ENCODE measurements at places on chromosomes 7 and 10. TPM values are rescaled to one million over a fixed set of nuclear protein-coding genes. Genes with fewer than 3 reads are reported as not detected.

SCART1 gene
- 0.81 TPM for total RNA-seq

DPYSL4 gene
- total RNA-seq = 0.31 TPM

UNC5B gene
- total RNA-seq = 5.2 TPM

NUTM2A gene
- not detected for total RNA-seq

THSD7A gene
- not detected for total RNA-seq

ADAMTS14 gene
- 0.05 TPM for total RNA-seq

GPR15LG gene
- not detected for total RNA-seq

PIP gene
- total RNA-seq = not detected

UBTD1 gene
- total RNA-seq = 45.7 TPM

SLC39A12 gene
- total RNA-seq = not detected

VSTM4 gene
- total RNA-seq = 0.10 TPM

MAGI2 gene
- total RNA-seq = 9.6 TPM

TNS3 gene
- 44.0 TPM for total RNA-seq

PRTFDC1 gene
- total RNA-seq = 14.7 TPM

KCNMA1 gene
- total RNA-seq = 155 TPM

CRHR2 gene
- not detected for total RNA-seq

- DNase-seq = no peak
- H3K27me3 ChIP-seq = peaks cover 13% of the 10 kb centered on the region
- H3K36me3 ChIP-seq = peaks cover 4% of the 10 kb centered on the region
- no peak overlapping the region for H3K27ac ChIP-seq
Observed at GRCh38 chr7:139854803-139855497, 25.9 kb downstream of the TBXAS1 start.

- H3K36me3 ChIP-seq = peaks cover 23% of the 10 kb centered on the region
- H3K27me3 ChIP-seq = peaks cover 2% of the 10 kb centered on the region
- H3K27ac ChIP-seq = no peak overlapping the region
- H3K4me3 ChIP-seq = no peak overlapping the region
- no peaks in the 10 kb centered on the region for H3K4me1 ChIP-seq
- DNase-seq = no peak
Observed at GRCh38 chr10:1130226-1130625, 74.0 kb downstream of the WDR37 start.

DNA sequence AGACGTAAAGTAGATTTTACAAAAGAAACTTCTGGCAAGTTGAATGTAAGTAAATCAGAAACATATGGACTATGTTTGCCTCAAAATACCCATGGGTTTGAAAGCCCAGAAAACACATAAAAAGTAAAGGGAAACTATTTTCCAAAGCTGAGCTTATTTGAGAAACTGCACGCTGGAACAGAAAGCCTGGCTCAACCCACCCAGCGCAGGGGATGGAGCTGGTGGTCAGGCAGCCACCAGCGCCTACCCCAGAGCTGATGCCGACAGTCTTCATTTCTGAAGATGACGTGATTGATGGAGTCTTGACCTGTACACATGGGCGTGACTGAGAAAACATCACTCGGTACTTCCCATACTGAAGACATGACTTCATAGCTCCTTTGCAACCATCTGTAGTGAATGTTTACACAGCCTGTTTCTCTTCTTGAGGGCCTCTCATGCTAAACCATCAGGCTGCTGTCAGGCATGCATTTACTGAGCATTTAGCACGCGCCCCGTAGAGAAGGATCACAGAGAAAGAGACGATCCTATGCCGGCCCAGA, 232.6 kb upstream of the AUTS2 start:
- H3K27me3 ChIP-seq = peaks cover 2% of the 10 kb centered on the region
- H3K27ac ChIP-seq = no peak overlapping the region
- H3K4me1 ChIP-seq = no peaks in the 10 kb centered on the region
- no peaks in the 10 kb centered on the region for H3K36me3 ChIP-seq

DNA sequence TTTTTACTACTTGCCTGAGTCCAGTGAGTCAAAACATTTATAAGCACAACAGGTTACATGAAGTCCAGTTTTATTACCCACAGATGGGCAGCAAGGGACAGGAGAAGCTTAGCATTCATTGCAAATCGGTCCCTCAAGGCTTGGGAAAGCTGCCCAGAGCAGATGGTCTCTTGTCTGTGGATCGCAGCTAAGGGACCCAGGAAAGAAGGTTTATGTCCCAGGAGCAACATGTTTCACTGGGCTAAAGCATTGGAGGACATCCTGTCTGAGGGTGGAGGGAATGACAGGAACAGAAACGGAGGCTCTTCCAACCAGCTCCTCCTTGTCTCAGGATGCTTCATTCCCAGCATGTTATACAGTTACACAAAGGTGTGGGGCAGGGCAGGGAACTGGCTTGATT, 39.3 kb downstream of the TRIM24 start:
- no peak for DNase-seq
- H3K27me3 ChIP-seq = no peaks in the 10 kb centered on the region
- no peak overlapping the region for H3K4me3 ChIP-seq
- H3K27ac ChIP-seq = no peak overlapping the region
- H3K4me1 ChIP-seq = peaks cover 11% of the 10 kb centered on the region

DNA sequence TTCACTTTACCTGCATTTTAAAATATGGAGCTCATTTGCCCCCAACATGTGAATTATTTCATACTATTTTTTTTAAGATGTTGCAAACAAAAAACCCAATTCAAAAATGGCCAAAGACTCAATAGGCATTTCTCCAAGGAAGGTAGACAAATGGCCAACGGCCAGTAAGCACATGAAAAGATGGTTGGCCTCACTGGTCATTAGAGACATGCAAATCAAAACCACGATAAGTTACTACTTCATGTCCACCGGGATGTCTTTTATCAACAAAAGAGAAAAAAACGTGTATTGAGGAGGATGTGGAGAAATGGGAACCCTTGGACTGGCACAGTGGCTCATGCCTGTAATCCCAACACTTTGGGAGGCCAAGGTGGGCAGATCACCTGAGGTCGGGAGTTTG, 3.4 kb upstream of the CTBP2 start:
- H3K27me3 ChIP-seq = peaks cover 3% of the 10 kb centered on the region
- no peak overlapping the region for H3K4me3 ChIP-seq
- no peak overlapping the region for H3K27ac ChIP-seq
- no peaks in the 10 kb centered on the region for H3K36me3 ChIP-seq
- H3K4me1 ChIP-seq = no peaks in the 10 kb centered on the region

GRCh38 chr10:98390406-98390805, 24.6 kb downstream of the PYROXD2 start:
- peaks cover 14% of the 10 kb centered on the region for H3K4me1 ChIP-seq
- H3K4me3 ChIP-seq = no peak overlapping the region

GRCh38 chr7:82263920-82264782, 179.4 kb downstream of the CACNA2D1 start:
- H3K36me3 ChIP-seq = no peaks in the 10 kb centered on the region
- no peak overlapping the region for H3K27ac ChIP-seq
- H3K27me3 ChIP-seq = no peaks in the 10 kb centered on the region
- no peak for DNase-seq

- peaks cover 42% of the 10 kb centered on the region for H3K4me1 ChIP-seq
- H3K27me3 ChIP-seq = no peaks in the 10 kb centered on the region
- no peak overlapping the region for H3K27ac ChIP-seq
Observed at GRCh38 chr7:94174375-94174774, 170.2 kb upstream of the BET1 start.

DNA sequence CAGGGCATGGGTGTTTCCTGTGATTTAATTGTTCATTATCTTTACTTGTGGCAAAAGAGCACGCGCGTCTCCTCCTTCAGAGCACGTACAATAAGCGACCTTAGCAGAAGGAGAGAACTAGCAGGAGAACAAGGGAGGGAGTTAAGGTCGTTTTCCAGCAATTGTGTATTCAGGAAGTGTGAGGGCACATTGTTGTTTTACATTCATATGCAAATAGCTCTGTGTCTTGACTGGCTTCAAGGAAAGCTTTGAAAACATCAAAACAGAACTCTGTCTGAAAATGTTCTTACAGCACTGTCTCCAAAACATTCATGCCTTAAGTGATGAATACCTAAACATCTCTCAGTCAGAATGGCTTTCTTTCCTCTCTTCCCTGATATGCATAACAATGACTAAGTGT, 499.1 kb downstream of the ACTR3B start:
- no peak overlapping the region for H3K4me3 ChIP-seq
- peaks cover 8% of the 10 kb centered on the region for H3K36me3 ChIP-seq
- no peaks in the 10 kb centered on the region for H3K4me1 ChIP-seq
- no peak for DNase-seq

GRCh38 chr10:29646238-29646902, 11.6 kb upstream of the SVIL start:
- H3K4me1 ChIP-seq = peaks cover 52% of the 10 kb centered on the region
- peaks cover 37% of the 10 kb centered on the region for H3K27me3 ChIP-seq
- peak overlapping the region; percentile 56 for H3K27ac ChIP-seq
- H3K36me3 ChIP-seq = no peaks in the 10 kb centered on the region

DNA sequence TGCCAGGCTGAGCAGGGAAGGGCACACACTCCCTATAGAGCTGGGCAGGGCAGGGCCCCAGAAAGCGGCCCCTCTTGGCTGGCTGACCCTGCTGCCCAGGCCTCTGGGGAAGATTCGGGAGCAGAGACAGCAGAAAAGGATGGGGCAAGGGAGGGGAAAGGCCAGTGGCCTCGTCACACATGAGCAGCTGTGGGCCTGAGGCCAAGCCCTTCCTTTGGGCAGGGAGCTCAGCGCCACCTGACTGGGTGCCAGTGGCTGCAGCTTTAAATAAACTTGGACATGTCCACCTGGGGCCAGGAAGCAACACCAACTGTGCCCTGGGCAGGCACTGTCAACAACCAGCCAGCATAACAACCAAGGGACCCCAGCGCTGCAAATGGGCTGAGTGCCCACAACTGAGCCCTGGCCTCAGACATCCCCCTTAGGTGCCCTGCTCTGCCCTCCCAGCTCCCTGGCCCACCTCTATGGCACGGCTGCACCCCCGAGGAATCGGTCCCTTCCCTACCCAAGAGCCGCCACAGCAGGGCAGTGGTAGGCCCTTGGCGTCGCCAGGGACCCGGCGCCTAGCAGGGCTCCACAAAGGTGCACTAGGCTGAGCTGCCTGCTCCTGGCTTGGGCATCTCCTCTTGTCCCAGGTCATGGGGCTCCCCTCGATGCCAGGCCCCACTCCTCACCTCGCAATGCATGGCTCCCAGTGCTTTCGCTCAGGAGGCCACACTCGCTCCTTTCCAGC, 2.6 kb downstream of the CAMK2B start:
- H3K36me3 ChIP-seq = no peaks in the 10 kb centered on the region
- no peak overlapping the region for H3K27ac ChIP-seq
- H3K27me3 ChIP-seq = peaks cover 32% of the 10 kb centered on the region

- no peak overlapping the region for H3K27ac ChIP-seq
- no peaks in the 10 kb centered on the region for H3K36me3 ChIP-seq
- no peak overlapping the region for H3K4me3 ChIP-seq
- peaks cover 2% of the 10 kb centered on the region for H3K27me3 ChIP-seq
- H3K4me1 ChIP-seq = no peaks in the 10 kb centered on the region
- DNase-seq = no peak
Observed at GRCh38 chr7:123499211-123499970, 35.0 kb downstream of the IQUB start.

GRCh38 chr10:110241407-110241806, 34.0 kb downstream of the MXI1 start:
- H3K36me3 ChIP-seq = peaks cover 5% of the 10 kb centered on the region
- no peaks in the 10 kb centered on the region for H3K4me1 ChIP-seq
- no peak overlapping the region for H3K4me3 ChIP-seq

DNA sequence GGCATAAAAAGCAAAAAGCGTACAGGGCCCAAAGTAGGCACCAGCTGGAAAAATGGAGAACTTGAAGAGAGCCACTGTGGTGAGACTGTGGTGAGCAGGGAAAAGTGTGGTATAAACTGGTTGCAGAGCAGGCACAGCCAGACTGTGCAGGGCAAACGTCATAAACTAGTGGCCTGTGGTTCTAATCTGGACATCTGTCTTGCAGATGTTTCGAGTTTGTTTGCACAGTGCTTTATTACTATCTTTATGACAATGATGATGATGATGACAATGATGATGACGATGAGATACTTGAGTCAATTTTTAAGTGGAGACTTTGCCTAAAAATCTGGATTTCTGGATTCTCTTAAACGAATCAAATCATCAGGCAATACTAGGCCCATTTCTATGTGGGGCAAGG, 45.7 kb downstream of the SEMA3C start:
- peaks cover 39% of the 10 kb centered on the region for H3K4me1 ChIP-seq
- no peak for DNase-seq
- peaks cover 22% of the 10 kb centered on the region for H3K36me3 ChIP-seq
- H3K27ac ChIP-seq = no peak overlapping the region

- H3K27ac ChIP-seq = no peak overlapping the region
- no peaks in the 10 kb centered on the region for H3K36me3 ChIP-seq
- H3K27me3 ChIP-seq = no peaks in the 10 kb centered on the region
- no peak overlapping the region for H3K4me3 ChIP-seq
- DNase-seq = no peak
- no peaks in the 10 kb centered on the region for H3K4me1 ChIP-seq
Observed at GRCh38 chr7:1872191-1873069, 202.4 kb downstream of the ELFN1 start.

- DNase-seq = no peak
- H3K27ac ChIP-seq = no peak overlapping the region
- H3K4me1 ChIP-seq = peaks cover 50% of the 10 kb centered on the region
Observed at GRCh38 chr10:102597131-102597991, 46.9 kb upstream of the TRIM8 start.

- H3K36me3 ChIP-seq = no peaks in the 10 kb centered on the region
- peaks cover 37% of the 10 kb centered on the region for H3K4me1 ChIP-seq
- no peak overlapping the region for H3K27ac ChIP-seq
Observed at GRCh38 chr7:111009526-111010040, 81.3 kb upstream of the LRRN3 start.

DNA sequence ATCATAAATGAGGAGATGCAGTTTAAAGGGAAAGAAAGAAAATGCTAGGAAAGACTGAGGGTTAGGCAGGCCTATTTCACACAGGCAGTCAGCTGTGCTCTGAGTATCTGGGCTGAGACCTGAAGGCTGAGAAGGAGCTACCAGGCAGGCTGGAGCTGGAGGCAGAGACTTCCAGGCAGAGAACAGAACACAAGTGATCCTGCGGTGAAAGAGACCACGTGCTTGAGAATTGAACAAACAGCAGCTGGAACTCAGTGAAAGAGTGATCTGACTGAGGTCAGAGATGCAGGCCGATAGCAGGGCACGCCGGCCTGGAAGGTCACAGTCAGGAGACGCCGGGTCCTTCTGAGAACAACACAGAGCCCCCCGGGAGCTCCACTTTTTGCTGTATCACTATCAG, 147.8 kb downstream of the ADAM12 start:
- H3K36me3 ChIP-seq = no peaks in the 10 kb centered on the region
- no peaks in the 10 kb centered on the region for H3K27me3 ChIP-seq
- H3K27ac ChIP-seq = no peak overlapping the region
- peaks cover 6% of the 10 kb centered on the region for H3K4me1 ChIP-seq
- H3K4me3 ChIP-seq = no peak overlapping the region
- no peak for DNase-seq

- no peak for DNase-seq
- H3K27me3 ChIP-seq = peaks cover 7% of the 10 kb centered on the region
- no peak overlapping the region for H3K4me3 ChIP-seq
Observed at GRCh38 chr7:1461646-1462375, 2.5 kb upstream of the MICALL2 start.

- H3K4me1 ChIP-seq = no peaks in the 10 kb centered on the region
- H3K27me3 ChIP-seq = no peaks in the 10 kb centered on the region
- no peak overlapping the region for H3K4me3 ChIP-seq
- H3K27ac ChIP-seq = no peak overlapping the region
- no peak for DNase-seq
- no peaks in the 10 kb centered on the region for H3K36me3 ChIP-seq
Observed at GRCh38 chr10:104824380-104825006, 183.4 kb downstream of the SORCS3 start.

Data from HFFc6 (cell line).